ENCODE measurements at places on chromosomes 11 and 22. TPM values are rescaled to one million over a fixed set of nuclear protein-coding genes. Genes with fewer than 3 reads are reported as not detected.

The ATG13 gene
- total RNA-seq = 54.7 TPM

DNA sequence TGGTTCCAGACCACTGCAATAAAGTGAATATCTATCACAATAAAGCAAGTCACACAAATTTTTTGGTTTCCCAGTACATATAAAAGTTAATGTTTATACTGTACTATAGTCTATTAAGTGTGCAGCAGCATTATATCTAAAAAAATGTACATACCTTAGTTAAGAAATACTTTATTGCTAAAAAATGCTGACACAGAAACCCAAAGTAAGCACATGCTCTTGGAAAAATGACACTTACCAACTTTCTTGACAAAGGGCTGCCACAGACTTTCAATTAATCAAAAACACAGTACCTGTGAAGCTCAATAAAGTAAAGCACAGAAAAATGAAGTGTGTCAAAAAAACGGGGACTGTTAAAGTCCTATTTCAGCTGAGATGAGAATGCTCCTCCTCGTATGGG, 16.9 kb downstream of the CABIN1 start:
- DNase-seq = no peak

GRCh38 chr22:50471197-50471847, 3.5 kb downstream of the SBF1 start:
- no peak for DNase-seq

GRCh38 chr11:80048513-80048912, 607.7 kb upstream of the TENM4 start:
- DNase-seq = no peak

DNA sequence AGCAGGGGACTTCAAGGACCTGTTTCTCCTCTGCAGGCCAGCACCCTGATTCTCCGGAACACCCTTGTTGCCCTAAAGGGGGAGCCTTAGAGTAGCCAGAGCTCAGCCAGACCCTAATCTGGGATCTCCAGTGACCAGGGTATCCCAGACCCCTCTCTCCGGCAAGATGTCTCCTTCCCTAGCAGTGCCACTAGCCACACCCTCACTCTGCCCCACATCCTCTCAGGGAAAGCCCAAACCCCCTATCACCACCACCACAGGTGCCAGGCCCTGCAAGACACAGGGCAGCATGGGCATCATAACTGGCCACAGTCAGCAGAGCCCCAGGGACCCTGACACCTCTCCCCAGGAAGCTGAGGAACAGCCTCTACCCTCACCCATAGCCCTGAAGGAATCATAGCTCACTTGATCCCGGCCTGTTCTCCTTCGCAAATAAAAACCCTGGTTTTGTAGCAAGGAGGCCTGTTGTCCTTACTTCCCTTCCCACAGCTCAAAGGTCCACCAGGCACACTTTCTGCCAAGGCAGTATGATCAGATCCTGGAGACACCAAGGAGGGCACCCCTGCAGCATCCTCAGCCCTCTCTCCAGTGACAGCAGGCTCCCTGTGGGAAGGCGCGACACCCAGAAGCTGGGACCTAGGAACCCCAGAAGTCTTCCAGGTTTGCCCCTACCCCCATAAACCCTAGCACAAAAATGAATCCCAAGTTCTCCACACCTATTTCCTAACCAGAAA, 4.6 kb downstream of the CFL1 start:
- DNase-seq = no peak

Data from activated naive CD4-positive, alpha-beta T cell treated with anti-CD3 and anti-CD28 coated beads for 36 hours (primary cell).